Regular cardiac myocyte (primary cell): ENCODE measurements at places on chromosomes 16 and 17. TPM values are rescaled to one million over a fixed set of nuclear protein-coding genes. Genes with fewer than 3 reads are reported as not detected.

LRRC59 gene
- total RNA-seq = 133 and 352 TPM in 2 replicates

HS3ST3A1 gene
- total RNA-seq = 4.8 and 12.7 TPM in 2 replicates

C16orf96 gene
- total RNA-seq = under 0.01 TPM in 2 replicates

AGRP gene
- total RNA-seq = not detected in 2 replicates

MCRIP2 gene
- 21.7 and 22.8 TPM in 2 replicates for total RNA-seq

TADA2A gene
- total RNA-seq = 20.9 and 21.7 TPM in 2 replicates

MRC2 gene
- 146 and 230 TPM in 2 replicates for total RNA-seq

CA10 gene
- total RNA-seq = not detected in 2 replicates

EARS2 gene
- total RNA-seq = 45.2 and 50.7 TPM in 2 replicates

SRL gene
- total RNA-seq = 0.38 and 0.56 TPM in 2 replicates

PNMT gene
- not detected in 2 replicates for total RNA-seq

MPV17L gene
- total RNA-seq = 0.58 and 0.85 TPM in 2 replicates

OR1A1 gene
- total RNA-seq = not detected in 2 replicates

HOXB2 gene
- 3.1 and 6.5 TPM in 2 replicates for total RNA-seq

FAM117A gene
- 0.96 and 3.4 TPM in 2 replicates for total RNA-seq

COX6A2 gene
- total RNA-seq = not detected in 2 replicates

C16orf92 gene
- not detected in 2 replicates for total RNA-seq

SEPTIN1 gene
- not detected in 2 replicates for total RNA-seq

HSD17B1 gene
- 5.4 and 8.6 TPM in 2 replicates for total RNA-seq

CBLN1 gene
- total RNA-seq = not detected in 2 replicates

CANT1 gene
- 55.2 and 67.9 TPM in 2 replicates for total RNA-seq

KRT14 gene
- 0.38 and 0.56 TPM in 2 replicates for total RNA-seq

TBX4 gene
- total RNA-seq = under 0.01 TPM in 1 of 2 replicates, not detected in the other

LRRC37B gene
- 3.6 and 11.3 TPM in 2 replicates for total RNA-seq

TMC7 gene
- 0.56 and 0.77 TPM in 2 replicates for total RNA-seq

ANKFY1 gene
- total RNA-seq = 34.7 and 48.5 TPM in 2 replicates

KCNG4 gene
- total RNA-seq = not detected in 2 replicates

ARHGDIG gene
- 0.85 TPM in 1 of 2 replicates, not detected in the other for total RNA-seq

KRTAP16-1 gene
- not detected in 2 replicates for total RNA-seq

CACNA1H gene
- 13.0 and 14.9 TPM in 2 replicates for total RNA-seq

ITGB4 gene
- under 0.01 and 0.38 TPM in 2 replicates for total RNA-seq

SCN4A gene
- under 0.01 TPM in 1 of 2 replicates, not detected in the other for total RNA-seq

BAIAP3 gene
- 0.38 and 0.56 TPM in 2 replicates for total RNA-seq

CDH8 gene
- total RNA-seq = 3.4 and 4.6 TPM in 2 replicates
